ENCODE measurements at places on chromosomes 4 and X.

- no peak for DNase-seq
Measured at GRCh38 chrX:108036298-108036973, 8.4 kb upstream of the VSIG1 start.

DNA sequence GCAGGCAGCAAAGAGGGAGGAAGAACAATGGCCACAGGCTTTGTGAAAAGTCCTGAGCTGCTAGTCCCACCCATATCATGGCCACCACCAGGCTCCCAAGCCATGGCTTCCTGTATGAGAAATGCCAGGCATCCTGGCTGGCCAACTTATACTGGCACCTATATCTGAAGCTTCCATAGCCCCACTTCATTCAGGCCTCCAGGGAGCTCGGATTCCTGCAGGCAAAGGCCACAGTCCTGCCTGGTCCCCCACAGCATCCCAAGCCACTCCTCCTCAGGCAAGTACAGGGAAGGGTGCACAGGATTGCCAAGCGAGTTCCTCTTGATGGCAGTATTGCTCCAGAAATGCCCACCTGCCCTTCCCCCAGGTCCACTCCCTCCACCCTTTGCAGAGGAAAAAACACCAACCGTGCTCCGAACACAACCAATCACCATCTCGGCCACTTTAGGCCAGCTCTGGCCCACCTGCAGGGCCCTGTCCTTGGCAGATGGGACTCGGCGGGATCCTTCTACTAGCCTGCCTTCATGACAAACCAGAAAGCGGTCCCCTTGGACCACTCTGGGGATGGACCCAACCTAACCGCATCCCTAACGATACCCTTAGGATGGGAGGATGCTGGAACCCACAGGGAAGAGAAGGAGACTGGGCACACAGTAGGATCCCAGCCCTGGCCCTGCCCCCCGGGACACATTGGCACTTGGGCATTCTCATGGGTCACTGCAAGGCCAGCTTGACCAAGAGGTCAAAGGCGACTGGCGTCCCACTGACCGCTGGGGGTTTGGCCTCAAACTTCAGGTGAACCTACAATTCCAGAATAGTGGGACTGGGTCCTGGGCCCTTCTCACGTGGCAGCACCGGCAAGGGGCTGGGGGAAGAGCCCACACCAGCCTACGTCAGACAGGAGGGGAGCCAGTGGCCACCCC is 220.4 kb upstream of the AGTR2 start:
- DNase-seq: no peak

GRCh38 chr4:170305627-170306026 is 215.9 kb upstream of the AADAT start:
- DNase-seq: no peak

- DNase-seq: peak; percentile 6
Measured at GRCh38 chr4:94722748-94723147, 35.0 kb upstream of the BMPR1B start.
